ENCODE measurements at places on chromosomes 3 and 15. TPM values are rescaled to one million over a fixed set of nuclear protein-coding genes. Genes with fewer than 3 reads are reported as not detected.

DNA sequence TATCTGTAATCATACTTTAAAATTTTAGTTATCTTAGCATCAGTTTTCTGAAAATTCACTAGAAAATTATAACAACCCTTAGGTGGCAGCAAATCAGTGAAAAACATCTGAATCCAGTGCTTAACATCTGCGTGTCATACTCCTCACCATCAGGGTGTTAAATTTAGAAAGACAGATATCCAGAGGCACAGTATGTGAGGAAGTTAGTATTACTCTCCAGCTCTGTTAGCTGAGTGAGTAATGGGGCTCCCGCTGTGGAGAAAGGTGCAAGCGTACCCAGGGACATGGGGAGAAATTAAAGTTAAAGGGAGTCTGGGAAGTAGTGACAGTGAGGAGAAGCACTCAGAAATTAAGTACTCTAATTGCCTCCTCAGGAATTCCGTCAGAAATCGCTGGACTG is 50.9 kb downstream of the CEP63 start:
- no peak for DNase-seq

GRCh38 chr15:93617443-93617842 is 528.4 kb upstream of the RGMA start:
- DNase-seq, result no peak

AHSG gene
- not detected for total RNA-seq

- DNase-seq, result no peak
Observed at GRCh38 chr3:145857956-145858355, 303.0 kb downstream of the PLOD2 start.

DNA sequence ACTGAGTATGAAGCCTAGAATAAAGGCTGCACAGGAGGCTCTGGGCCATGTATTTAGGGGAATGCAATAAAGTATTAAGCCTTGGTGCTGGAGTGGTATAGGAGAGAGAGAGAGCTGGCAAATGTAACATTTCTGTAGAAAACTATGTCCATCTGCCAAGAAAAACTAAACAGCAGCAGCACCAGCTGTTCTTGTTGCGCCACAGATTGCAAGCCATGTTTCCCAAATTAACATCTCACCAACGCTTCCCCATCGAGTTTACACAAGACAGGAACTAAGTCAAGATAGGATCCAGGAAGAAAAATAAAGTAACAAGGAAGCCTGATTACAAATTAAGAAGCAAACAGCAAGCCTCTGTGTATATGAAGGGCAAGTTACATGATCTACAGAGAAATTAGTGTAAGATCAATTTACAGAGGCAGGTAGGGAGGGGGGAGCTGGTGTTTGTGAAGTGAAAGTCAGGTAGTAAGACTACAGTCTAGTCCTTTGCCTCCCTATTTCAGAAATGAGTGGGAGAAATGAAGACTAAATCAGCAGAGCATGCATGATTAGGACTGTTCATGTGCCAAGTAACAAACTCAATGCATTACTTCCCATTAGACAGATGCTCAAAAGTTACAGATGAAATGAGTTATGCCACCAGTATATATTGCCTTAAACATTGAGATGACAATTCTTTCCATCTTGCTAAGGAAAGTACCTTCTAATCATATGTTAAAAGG is 900.5 kb downstream of the EPHA3 start:
- no peak for DNase-seq

ATP13A5 gene
- total RNA-seq, result not detected

GDPGP1 gene
- total RNA-seq, result 10.2 TPM

- no peak for DNase-seq
Observed at GRCh38 chr15:89363133-89363532, 28.5 kb upstream of the POLG start.

DNA sequence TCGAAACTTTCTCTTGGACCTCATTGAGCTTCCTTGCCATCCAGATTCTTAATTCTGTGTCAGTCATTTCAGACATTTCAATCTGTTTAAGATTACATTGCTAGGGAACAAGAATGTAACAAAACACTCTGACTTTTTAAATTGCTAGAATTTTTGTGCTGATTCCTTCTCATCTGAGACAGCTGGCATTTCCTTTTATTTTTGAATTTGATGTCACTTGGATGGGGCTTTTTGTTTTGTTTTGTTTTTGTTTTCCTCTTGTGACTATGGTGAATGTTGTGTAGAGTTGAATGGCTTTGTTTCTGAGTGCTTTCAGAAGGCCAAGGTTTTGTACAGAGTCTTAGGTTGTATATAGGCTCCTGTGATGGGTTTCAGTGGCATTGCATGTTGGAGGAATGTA is 1129.3 kb downstream of the NAALADL2 start:
- DNase-seq, result no peak

GRCh38 chr3:69751074-69751476 is 11.8 kb downstream of the MITF start:
- no peak for DNase-seq

Data from pulmonary artery endothelial cell (primary cell).